ENCODE measurements at places on chromosomes 2 and 18.

GRCh38 chr2:64052463-64053241 lies 33.4 kb upstream of the VPS54 start:
- DNase-seq = no peak

- no peak for DNase-seq
Measured at GRCh38 chr2:26471289-26471688, 6.6 kb downstream of the OTOF start.

GRCh38 chr2:91442246-91442905 lies 2750.9 kb downstream of the RPIA start:
- DNase-seq = no peak

DNA sequence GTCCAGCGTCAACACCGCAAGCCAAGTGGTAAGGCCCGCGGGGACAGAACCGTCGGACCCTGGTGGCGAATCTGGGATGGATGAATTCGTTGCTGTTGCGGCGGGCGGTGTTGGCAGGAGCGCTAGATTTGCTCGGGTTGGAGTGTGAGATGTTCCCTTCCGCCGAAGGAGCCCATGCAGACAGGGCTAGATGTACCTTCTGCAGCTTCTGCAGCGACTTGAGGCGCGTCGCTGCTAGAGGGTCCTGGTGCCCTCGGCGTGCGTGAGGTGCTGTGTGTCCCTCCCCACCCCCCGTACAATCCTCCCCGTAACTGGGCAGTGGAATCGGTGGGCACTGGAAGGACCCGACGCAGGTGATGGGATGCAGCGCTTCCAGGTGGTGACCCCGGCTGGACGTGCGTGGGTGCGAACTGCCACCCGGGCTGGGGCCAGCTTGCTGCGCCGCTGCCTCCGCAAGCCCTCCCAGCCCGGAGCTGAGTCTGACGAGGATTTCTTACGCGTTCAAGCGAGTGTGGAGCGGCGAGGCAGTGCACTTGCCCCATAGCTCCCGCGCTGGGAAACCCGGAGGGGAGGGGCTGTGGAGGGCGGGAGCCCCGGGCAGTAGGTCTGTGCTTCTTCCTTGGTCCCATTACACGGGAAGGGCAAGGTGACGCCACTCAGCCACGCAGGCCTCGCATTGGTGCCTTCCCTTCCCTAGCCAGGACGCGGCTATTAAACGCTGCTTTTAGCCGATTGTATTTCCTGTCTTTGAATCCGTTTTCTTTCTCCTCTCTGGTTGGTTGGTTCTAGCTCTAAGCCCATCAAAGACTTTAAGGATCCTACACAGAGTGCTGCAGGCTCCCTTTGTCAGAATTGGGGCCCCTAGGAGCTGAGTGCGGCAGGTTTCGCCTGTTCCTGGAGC lies 34.2 kb downstream of the CHRNA1 start:
- DNase-seq = peak; percentile 60

DNA sequence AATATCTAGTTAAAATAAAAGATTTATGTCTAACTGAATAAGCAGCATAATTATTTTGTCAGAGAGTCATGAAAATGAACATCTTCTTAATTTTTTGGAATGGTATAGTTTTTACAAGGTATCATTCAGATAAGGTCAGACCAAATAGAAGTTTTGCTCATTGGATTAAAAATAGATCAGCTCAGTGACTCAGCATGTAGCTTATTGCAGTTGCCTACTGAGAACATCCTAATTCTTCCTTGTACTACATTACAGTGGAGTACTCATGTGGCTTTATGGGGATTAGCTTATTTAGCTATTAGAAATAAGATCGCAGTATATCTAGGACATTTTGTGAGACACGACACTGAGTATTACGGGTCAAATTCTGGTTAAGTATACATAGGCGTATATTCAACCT lies 38.2 kb upstream of the PPM1B start:
- DNase-seq = no peak

DNA sequence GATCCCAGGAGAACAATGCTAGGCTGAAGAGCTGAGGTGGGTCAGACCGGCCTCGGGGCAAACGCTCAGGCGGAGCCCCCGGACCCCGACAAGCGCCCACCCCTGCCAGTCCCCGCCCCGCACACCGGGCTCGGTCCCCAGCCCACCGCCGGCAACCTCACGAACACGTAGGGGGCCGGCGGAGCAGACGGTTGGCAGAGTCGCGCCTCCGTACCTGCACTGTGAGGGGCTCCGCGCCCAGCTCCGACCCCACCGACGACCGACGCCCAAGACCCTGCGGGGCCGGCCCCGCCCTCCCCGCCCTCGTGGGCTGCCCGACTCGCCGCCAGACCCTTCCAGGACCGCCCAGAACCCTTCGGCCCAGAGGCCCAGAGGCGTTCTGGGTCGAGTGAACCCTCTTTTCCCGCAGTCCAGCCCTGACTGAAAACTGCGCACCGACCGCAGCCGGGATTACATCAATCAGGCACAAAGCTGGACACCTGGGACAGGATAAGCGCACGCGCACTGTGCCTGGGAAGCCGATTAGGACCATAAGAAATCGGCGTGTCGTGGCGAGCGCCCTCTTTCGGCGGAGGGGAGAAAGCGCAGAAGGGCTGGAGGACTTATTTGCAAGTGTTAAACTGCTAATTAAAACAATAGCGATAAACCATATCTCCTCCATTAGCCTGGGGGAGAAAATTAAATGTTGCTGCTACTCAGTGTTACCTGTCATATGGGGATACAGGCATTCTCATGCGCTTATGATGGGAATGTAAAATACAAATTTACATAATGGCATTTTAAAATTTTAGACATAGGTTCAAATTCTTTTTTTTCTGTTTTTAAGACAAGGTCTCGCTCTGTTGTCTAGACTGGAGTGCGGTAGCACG lies 11.7 kb upstream of the DCTN1 start:
- peak; percentile 94 for DNase-seq

GRCh38 chr2:109318949-109319342 lies 189.9 kb downstream of the SH3RF3 start:
- DNase-seq = no peak

DNA sequence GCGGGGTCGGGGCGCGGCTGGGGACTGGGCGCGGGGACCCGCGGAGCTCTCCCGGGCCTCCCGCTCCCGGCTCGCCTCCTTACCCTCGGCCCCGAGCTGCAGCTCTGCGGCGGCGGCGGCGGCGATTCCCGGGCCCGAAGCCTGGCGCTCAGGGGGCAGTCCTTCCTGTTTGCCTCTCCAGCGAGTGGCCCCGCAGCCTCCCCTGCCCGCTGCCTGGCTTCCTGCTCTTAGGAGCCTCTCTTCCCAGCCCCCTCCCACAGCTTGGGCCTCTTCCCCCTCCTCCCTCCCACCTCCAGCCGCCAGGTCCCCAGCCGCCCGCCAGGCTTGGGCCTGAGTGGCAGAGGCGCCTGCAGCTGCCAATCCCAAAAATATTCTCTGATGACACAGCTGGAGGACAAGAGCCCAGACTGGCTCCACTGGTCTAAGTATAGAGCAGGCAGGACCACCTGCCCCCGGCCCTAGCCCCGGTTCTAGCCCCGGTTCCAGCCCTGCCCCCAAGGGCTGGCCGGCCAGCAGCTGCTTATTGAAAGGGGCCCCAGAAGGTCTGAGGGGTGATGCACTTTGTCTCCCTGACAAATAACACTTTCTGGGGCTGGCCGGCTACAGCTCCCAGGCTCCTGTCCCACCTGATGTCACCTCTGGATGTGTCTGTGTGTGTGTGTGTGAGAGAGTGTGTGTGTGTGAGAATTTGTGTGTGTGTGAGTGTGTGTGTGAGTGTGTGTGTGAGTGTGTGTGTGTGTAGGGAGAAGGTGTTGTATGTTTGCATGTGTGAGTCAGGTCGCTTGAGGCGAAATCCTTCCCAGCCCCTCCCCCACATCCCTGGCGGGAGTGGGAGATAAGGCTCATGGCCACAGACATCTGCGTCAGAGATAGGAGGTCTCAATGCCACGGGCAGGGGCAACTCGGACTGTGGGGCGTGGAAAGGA lies at the start of gene OBSL1:
Gene OBSL1 (minus strand): TSS at position 229 of the 926 bp plus-strand sequence. CDS start 307 bp downstream, outside the sequence.
- no peak for DNase-seq
